ENCODE measurements at places on chromosomes 3 and 15.

DNA sequence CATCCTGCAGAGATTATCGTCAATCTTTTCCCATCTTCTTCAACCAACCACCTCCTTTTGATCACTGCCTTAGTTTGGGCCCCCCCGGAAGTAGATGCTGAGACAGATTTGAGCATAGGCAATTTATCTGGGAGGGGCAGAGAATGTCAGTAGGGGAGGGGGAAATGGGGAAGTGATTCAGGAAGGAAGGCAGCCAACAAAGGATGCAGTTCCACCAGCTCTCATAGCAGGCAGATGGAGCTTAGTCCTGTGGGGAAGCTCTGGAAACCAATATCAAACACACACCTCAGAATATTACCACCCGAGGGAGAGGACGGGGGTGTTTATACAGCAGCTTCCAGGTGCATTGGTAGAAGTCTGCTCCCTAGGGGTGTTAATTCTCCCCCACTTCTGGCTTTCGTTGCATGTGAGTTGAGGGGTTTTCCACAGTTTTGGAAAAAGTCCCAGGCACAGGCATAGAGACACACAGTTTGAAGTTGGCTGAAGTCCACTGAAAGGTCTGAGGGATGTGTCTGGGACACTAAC, 91.5 kb upstream of the TNFAIP8L3 start:
- DNase-seq = no peak

GRCh38 chr3:126781889-126782491, 78.0 kb downstream of the CHCHD6 start:
- DNase-seq = no peak

DNA sequence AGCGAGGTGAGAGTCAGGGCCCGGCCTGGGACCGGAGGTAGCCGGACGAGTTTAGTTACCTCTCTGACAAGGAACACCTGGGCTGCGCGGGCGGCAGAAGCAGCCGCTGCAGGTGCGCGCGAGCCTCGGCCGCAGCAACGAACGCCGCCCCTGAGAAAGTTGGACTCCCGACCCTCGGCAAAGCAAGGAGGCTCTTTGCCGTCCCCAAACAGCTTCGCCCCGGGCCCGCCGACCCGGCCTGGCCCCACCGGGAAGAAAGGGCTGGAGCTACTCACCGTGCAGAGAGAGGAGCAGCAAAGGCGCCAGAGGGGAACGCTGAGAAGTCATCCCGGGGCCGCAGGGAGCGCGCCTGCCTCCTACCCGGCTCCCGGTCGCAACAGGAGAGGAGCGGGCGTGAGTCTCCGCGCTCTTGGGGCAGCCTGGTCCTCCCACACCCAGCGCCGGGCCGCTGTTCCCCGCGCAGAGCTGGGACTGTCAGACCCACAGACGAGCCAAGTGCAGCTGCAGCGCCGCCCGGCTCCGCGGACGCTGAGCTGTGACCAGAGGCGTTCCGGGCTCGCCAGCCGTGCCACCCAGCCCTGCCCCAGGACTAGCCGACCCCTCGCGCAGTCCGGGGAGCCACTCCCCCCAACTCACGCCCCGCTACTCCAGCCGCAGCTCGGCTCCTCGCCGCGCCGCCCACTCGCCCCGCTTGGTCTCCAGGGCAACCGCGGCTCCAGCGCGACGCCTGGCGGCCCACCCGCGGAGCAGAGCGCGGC, at the start of gene IGSF11:
Gene IGSF11, minus strand, starts transcription at position 591 of the 758 bp plus-strand sequence. Its CDS starts 264 bp downstream, at position 327.
- peak; percentile 27 for DNase-seq

DNA sequence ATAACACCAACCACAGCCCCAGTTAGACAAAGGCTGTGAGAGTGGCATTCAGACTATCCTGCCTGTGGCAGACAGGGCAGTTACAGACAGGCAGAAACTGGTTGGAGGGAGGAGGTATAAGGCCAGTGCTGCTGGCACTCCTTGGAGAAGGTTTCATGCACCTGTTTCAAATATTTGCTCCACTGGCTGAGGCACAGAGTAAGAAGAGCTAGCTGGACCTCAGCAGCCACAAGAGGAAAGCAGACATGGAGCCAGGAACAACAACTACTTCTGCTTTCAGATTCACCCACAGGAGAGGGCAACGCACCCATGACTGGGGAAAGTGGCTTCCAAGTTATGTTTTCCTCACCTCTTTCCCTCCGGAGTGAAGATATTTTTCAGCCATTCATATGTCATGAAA, 11.5 kb upstream of the PRKAR2A start:
- DNase-seq = no peak

- DNase-seq = no peak
Measured at GRCh38 chr3:141939759-141940158, 63.3 kb downstream of the ATP1B3 start.

GRCh38 chr15:78976691-78977090, 31.8 kb upstream of the CTSH start:
- DNase-seq = no peak

DNA sequence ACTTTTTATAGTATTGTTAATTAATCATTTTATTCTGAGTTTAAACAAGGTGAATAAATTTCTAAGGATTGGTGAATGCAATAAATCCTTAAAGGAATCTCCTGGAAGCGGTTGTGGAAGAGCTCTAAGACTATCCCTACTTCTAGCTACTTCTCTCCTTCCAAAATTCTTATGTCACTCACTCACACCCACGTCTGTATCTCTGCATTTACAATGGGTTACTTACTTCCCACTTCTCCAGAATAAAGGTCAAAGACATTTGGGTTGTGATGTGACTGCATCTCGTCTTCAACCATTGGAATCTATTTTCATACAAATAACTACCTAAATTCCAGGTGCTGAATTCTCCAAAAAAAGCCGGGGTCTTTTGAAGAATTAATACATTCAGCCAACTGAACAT, 234.2 kb upstream of the MDFIC2 start:
- no peak for DNase-seq

- DNase-seq = no peak
Measured at GRCh38 chr3:158404131-158404718, 166.8 kb upstream of the MLF1 start.

All from stimulated activated CD4-positive, alpha-beta T cell treated with anti-CD3 and anti-CD28 coated beads, Interleukin-15, amount 100 ng/mL, for 1 hour (primary cell).